ENCODE measurements at places on chromosomes 2 and 18.
A peak's percentile ranks its signal among the peaks of the same experiment; 100 is the strongest.

DNA sequence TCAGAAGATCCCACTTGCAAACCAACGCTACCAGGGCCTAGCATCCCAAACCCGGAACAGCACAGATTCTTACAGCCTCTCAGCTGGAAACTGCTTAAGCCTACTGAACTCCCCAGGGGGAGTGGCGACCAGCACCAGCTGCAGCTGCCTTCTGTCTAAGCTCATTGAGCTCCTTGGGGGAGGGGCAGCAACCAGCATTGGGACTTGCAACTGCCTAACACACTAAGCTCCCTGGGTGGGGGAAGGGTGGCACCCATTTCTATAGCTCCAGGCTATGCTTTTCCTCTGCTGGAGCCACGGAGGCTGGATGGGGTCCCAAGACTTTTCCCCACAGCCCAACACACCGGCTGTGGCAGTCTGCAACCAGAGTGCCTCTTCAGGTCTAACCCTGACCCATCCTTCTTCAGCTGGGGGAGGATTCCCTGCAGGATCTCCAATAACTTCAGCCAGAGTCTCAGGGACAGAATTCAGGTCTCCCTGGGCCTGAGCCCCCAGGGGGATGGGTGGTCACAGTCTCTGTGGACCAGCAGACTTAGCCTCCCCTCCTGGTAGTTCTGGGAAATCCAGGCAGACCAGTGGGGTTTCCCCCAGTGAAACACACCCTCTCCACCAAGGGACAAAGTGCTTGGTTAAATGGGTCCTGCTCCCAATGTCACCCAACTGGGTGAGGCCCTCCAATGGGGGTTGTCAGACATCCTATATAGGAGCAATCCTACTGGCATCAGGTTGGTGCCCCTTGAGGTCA is 45.9 kb upstream of the ITGA4 start:
- no peak for DNase-seq

- DNase-seq = no peak
These were observed 37.8 kb downstream of the KCTD18 start for GRCh38 chr2:200471928-200472645.

DNA sequence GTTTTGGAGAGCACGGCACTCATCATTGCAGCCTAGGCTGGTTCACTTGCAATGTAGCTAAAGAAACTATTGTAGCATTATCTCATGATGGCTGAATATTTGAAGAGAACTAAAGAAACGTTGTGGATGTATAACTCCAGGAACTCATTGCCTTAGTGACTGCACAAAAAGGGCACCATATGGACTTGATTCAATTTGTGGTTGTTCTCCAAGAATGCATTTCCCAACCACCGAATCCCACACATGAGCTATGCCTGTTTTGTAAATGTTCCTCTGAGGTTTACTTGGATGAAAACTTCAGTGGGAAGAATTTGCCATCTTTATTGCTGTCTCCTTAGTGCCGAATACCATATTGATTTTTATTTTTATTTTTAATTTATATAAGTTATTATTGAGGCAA is 43.5 kb downstream of the DOK6 start:
- DNase-seq = no peak

GRCh38 chr2:217710211-217710765 is 292.5 kb downstream of the TNS1 start:
- DNase-seq = no peak

DNA sequence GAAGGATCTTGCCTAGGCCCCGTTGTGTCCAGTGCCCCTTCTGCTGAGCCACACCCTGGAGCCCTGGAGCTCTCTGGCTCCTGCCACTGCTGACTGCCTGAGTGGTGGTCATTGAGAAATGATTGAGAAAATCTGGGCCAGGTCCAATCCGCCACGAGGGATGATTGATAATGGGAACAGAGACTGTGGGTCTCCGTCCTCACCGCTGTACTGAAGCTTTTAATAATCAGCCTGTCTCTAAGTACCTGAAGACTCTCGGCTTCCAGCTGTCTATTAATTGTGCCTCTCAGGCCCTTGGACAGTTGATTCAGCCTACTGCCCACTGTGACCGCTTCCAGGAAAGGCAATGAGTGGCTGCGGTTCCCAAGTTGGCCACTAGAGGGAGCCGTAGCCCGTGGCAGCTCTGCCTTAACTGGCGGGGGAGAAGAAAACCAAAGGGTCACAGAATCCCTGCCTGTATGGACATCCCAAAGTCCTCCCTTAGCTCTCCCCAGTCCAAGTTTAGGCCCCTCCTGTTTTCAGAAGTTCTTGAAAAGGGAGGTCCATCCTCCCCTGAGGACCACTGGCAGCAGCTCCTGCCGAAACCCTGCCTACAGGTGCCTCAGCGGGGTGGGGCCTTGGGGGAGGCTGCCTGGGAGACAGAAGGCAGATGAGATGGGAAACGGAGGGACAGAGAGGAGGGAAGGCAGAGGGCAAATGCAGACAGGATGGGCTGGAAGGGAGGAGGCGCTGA is 213.6 kb downstream of the TNS1 start:
- DNase-seq = peak; percentile 51

DNA sequence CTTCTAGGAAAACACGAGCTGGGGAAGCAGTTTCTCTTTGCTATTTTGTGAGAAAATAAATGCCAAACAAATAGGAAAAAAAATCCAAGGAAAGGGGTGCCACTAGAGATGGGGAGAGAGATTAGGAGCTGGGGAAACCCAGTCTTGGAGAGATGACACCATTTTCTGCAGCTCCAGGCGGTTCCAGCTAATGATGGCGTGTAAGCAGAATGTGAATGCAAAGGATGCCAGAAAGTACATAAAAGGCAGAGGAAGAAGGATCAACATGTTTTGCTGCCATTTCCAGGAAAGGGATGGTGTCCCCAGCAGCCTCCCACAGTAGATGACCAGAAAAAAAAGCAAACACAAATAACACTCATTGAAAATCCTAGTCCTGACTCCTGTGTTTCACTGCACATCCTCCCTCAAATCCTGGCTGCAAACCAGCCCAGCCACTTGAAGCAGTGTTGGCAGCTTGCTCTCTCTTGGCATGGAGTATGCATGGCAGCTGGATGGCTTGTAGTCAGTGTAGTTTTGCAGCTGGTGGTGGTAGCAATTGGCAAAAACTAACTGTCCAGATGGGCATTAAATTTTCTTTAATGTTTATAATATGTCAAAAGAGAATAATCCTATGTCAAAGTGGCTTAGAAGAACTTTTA is 93.6 kb downstream of the FTCDNL1 start:
- DNase-seq = no peak

DNA sequence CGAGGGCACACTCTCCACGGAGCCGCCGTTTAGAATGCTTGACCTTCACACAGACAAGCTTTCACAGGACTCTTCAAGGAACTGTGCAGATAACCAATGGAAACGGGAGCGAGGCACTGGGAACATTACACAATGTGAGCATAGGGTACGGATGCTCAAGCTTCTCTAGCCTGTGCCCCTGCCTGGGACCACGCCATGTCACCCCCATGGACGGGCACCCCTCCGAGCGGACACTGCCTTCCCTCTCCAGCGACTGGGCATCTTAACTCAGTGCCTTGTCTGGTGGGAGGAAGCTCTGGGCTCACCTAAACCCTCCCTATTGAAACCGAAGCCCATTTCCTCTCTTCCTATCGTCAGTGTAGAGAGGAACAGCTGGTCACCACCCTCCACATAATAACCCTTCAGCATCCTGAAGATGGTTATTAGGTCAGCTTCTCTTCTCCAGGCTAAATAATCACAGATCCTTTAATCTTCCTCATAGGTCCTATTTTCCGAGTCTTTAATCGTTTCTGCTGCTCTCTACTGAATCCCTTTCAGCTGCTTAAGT is 626.7 kb downstream of the GALR1 start:
- no peak for DNase-seq

- DNase-seq = no peak
These were observed 10.7 kb downstream of the MERTK start for GRCh38 chr2:111909079-111909478.

- no peak for DNase-seq
These were observed 37.0 kb downstream of the TGFA start for GRCh38 chr2:70516596-70516995.

DNA sequence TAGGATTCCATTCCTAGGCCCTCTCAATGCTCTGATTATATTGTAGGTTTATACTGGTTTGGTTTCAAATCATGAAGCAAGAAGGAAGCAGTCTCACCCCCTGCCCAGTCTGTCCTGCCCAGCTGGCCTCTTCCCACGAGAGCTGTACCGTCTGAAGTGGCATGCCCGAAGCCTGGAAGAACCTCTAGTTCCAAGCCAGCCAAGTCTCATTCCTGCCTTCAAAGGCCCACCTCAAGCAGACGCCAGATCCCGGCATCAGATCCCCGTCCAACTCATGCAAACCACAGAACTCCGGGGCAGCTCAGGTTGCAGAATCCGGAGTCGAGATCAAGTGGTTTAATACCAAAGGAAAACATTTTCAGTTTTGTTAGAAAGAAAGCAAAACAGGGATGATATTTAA is 234.4 kb downstream of the LPIN1 start:
- DNase-seq = no peak

GRCh38 chr2:217999595-217999959 is 3.2 kb downstream of the TNS1 start:
- no peak for DNase-seq

GRCh38 chr2:218003281-218003944 is 618 bp upstream of the TNS1 start:
- DNase-seq = no peak

DNA sequence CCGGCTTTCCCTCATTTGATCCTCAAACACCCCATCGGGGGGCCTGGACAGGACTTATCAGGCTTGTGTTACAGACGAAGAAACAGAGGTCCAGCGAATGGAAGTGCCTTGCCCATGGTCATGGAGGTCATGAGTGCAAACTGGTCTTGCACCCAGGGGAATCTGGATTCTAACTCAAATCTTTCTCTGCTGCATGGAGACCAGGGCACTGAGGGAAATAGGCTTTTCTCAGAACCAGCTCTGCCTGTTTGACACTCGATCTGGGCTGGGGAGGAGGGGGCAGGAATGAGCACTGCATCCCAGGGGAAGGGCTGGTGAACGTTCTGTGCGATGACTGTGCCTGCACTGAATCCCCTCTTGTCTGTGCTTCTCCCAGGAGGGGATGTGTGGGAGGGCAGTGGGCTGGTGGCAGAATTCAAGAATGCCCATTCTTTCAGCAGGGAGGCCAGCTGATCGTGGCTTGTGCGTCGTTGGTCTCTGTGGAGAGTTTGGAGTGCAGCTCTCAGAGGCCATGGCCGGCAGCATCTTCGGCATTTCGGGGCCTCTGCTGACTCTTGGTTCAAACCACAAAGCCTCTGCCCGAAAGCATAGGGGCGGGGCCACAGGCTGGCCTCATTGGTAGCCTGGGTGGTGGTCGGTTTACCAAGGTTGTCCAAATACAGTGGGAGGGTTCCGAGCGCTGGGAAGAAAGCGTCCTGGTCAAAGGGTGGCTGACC is 171.6 kb downstream of the DDX1 start:
- DNase-seq = no peak

DNA sequence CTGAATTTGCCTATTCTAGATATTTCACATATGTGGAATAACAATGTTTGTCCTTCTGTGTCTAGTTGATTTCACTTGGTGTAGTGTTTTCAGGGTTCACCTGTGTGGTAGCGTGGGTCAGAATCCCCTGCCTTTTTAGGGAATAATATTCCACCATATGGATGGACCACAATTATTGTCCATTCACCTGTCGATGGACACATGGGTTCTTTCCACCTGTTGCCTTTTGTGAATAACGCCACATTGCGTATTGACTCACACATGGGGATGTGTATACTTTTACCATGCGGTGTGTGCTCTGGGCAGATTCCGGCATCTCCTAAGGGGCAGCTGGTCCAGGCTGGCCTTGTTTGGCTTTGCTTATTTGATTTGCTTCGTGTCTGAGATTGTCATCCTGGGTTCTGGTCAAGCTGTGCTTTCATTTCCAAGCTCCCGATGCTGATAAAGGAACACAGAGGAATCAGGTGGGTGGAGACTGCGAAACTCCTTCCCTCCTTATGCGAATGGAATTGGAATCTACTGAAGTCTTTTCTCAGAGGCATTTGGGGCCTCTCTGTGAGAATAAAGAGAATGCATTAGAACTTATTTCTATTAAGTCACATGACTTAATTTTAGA is 18.9 kb upstream of the ALLC start:
- no peak for DNase-seq

GRCh38 chr2:174591740-174592139 is 5.9 kb downstream of the WIPF1 start:
- DNase-seq = no peak
